ENCODE measurements at places on chromosomes 2 and 18. TPM values are rescaled to one million over a fixed set of nuclear protein-coding genes. Genes with fewer than 3 reads are reported as not detected.
A peak's percentile ranks its signal among the peaks of the same experiment; 100 is the strongest.

GRCh38 chr2:23519334-23519651 is 134.3 kb downstream of the KLHL29 start:
- no peaks in the 10 kb centered on the region for H3K36me3 ChIP-seq
- no peaks in the 10 kb centered on the region for H3K4me1 ChIP-seq
- H3K4me3 ChIP-seq, result no peak overlapping the region
- no peak overlapping the region for H3K27ac ChIP-seq
- no peaks in the 10 kb centered on the region for H3K27me3 ChIP-seq

The RUFY4 gene
- total RNA-seq, result not detected

The MPPE1 gene
- total RNA-seq, result 27.8 TPM

The CHRND gene
- not detected for total RNA-seq

DNA sequence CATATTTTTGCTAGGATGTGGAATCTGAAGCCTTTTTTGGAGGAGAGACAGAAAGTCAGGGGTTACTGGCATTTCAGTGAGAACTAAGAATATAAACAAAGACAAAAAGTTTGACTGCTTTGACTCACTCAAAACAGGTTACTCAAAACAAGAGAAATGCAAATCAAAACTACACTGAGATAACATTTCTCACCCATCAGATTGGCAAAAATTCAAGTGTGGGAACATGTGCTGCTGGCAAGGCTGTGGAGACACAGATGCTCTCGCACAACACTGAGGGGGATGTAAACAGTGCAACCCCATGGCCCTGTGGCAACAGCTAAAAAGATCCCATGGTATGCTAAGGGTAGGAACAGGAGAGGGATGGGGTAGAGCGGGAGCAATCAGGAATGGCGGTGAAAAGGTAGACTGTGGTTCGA is 86.6 kb downstream of the DTNB start:
- no peaks in the 10 kb centered on the region for H3K36me3 ChIP-seq
- H3K27ac ChIP-seq, result no peak overlapping the region
- no peaks in the 10 kb centered on the region for H3K27me3 ChIP-seq
- no peak overlapping the region for H3K4me3 ChIP-seq
- H3K4me1 ChIP-seq, result no peaks in the 10 kb centered on the region
- no peak for DNase-seq

The NLRC4 gene
- 1.0 TPM for total RNA-seq

DNA sequence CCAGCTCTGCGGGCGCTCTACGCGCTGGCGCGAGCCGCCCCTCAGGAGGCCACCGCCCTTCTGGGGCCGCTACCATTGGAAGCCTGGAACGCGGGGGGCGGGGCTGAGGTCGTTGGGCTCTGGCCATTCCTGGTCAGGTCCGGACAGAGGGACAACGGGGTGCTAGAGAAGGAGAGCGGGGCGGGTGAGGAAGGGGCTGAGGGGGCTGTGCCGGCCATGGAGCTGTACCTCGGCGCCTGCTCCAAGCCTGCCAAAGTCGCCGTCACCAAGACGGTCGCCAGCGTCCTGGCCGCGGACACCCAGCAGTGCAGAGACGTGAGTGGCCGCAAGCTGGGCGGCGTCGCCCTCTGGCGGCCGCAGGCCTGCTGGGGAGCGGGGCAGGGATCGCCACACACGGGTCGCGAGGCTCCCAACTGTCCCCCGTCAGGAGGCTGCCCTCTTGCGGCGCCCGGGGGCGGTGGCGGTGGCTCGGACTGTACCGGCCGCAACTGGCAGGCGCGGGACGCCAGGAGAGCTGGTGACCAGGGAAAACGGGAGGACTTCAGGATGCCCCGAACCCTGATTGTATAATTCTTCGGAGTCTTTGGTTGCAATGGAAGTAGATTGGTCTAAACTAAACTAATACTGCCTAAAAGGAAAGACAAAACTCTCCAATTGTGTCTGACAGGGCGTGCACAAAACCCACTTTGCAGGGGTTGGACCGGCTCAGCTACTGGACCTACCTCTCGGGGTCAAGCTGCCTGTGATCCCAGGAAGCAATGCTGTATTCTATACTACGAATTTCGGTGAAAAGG is at the start of gene FSIP2:
Gene FSIP2, plus strand, starts transcription at position 126 of the 794 bp plus-strand sequence. Its CDS starts 91 bp downstream, at position 217.
- H3K4me3 ChIP-seq, result peak within 1 kb of the TSS; percentile 6
- H3K27me3 ChIP-seq, result no peaks in the 10 kb centered on the region
- peaks cover 6% of the 10 kb centered on the region for H3K4me1 ChIP-seq
- H3K27ac ChIP-seq, result no peak within 1 kb of the TSS

The SLC23A3 gene
- 0.51 TPM for total RNA-seq

- no peak overlapping the region for H3K27ac ChIP-seq
- no peaks in the 10 kb centered on the region for H3K36me3 ChIP-seq
- H3K27me3 ChIP-seq, result no peaks in the 10 kb centered on the region
- no peak for DNase-seq
- H3K4me1 ChIP-seq, result no peaks in the 10 kb centered on the region
Observed at GRCh38 chr2:76613330-76613729, 902.6 kb upstream of the GCFC2 start.

GRCh38 chr2:59082657-59083056 is 841.5 kb upstream of the FANCL start:
- no peak for DNase-seq
- no peak overlapping the region for H3K4me3 ChIP-seq
- no peaks in the 10 kb centered on the region for H3K4me1 ChIP-seq
- no peak overlapping the region for H3K27ac ChIP-seq

DNA sequence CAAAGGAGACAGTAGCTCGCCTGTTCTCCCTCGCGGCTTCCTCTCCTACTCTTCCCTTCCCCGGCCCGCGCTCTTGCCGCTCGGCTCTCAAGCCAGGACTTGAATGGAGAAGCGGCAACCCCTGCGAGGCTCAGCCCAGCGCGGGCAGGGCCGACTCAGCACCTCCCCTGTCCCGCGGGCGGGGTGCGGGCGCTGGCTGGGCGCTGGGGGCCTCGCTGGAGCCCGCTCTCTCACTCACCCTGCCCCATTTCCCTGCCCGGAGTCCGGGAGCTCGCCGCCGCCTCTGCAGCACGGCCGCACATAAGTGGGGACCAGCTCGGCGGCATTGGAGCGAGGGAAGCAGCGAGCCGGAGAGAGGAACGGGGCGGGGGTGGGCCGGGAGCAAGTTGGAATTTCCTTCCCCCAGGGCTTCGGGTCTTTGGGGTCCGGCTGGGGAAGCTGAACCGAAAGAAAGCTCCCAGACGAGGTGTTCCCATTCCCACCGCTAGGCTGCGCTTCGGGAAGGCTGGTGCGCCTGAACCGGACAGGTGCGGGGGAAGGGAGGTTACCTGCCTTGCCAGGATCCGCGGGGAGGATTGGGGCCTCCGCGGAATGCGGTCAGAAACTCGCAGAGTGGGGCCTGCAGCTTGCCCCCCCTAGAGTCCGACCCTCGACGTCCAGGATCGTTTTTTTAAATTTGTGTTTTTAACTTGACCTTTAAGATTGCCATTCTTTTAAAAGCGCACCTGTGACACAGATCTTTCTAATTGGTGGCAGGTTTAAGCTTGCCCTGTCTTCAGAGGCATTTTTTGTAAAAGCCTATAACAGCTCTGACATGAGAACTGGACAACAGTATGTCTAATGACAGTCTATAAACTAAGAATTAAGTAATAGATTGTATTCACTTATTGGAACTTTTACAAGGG is at the start of gene COBLL1:
Gene COBLL1, minus strand, starts transcription at position 105 of the 905 bp plus-strand sequence. CDS start 627 bp downstream, outside the sequence.
- peak within 1 kb of the TSS; percentile 99 for H3K27ac ChIP-seq
- H3K4me3 ChIP-seq, result peak within 1 kb of the TSS; percentile 77
- H3K36me3 ChIP-seq, result no peaks in the 10 kb centered on the region

Data from pancreas (tissue), 10 donors.